ENCODE measurements at places on chromosomes 2 and 18. TPM values are rescaled to one million over a fixed set of nuclear protein-coding genes. Genes with fewer than 3 reads are reported as not detected.

DNA sequence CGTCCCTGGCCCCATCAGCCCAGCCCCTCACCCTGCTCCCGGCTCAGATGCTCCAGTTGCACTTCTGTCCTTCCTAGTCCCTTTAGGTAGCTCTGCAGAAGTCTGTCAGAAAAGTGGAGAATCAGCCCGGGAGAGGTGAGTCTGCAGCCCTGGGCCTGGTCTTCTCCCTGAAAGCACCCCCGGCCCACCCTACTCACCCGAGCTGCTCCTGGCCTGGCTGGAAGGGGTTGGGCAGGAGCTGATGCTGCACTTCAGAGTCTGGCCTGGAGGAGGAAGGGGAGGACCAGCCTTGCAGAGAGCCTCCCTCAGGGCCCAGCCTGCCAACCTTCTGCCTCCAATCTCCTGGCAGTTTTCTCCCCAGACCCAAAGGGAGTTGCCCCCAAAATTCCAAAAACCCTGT is 15.8 kb downstream of the KHK start:
- DNase-seq, result no peak

- DNase-seq, result peak; percentile 50
These were observed 206.5 kb downstream of the SETBP1 start for GRCh38 chr18:44887227-44887631.

DNA sequence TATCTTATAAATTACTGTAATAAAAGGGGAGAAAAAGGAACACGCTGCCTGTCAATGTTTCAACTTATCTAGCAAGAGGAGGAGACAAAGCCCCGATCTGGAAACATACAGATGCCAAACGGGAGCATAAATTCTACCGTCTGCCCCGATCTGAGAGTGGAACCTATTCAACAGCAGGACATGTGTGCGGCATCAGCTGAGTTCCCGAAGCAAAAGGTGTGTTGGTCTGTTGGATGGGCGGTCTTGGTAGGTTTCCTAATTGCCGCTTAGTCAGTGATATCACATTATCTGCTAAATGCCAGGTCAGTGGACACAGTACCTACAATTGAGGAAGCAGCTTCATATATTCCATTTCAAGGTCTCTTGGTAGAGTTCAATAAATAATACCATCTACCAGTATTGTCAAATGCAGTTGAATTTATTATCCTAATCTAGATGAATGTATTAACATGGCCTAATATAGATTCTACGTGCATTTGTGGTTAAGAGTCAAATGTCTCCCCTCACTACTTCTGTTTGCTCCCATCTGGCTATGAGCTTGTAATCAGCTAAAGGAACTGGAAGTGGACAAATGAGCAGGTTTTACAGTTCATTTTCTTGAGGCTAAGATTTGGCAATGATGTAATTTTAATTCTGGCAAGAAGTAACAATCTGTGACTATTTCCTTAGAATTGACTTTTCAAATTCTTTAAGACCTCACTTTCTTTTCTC is 219.0 kb downstream of the ZNF521 start:
- DNase-seq, result no peak

DNA sequence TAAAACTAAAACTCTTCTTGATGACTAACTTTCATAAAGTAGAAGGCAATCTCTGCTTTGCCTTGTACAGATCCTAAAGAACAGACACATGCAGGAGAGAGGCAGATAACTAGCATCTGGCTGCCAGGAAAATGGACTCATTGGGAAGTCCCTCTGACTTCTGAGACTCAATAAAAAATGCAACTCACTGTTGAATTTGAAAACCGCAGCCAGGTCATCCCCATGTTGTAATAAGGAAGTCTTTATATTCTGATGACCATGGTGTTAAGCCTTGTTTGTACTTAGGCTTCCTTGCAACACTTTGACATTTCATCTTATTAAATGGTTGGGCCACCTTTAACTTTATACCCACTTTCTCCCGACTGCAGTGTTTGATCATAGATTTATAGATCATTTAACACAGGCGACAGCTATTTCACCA is 375.1 kb upstream of the KCNH7 start:
- DNase-seq, result no peak

DNA sequence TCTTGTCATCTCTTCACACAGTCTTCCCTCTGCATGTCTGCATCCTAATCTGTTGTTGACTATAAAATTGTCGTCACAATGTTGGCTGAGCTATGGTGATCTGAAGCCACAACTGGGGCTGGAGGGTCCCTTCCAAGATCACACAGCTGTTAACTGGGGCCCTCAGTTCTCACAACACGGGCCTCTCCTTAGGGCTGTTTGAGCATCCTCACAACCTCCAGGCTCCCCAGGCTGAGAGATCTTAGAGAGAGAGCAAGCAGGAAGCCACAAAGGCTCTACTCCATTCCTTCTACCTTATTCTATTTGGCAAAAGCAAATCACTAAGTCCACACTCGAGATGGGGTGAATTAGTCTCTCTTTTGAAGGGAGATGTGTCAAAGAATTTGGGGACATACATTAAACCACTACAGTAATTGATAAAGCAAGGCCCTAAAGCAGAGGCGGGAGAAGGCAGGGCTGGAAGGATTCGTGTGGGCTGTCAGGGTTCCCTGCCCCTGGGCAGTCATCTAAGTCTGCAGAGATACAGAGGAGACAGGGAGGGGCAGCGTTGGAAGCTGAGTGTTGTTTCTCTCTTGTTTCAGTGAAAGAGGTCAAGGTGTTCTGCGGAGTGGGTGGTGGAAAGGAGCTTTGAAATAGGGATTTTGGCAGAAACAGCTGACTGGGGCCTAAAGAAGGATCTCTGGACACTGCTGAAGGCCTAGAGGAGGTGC is 15.9 kb downstream of the MYO7B start:
- no peak for DNase-seq

DNA sequence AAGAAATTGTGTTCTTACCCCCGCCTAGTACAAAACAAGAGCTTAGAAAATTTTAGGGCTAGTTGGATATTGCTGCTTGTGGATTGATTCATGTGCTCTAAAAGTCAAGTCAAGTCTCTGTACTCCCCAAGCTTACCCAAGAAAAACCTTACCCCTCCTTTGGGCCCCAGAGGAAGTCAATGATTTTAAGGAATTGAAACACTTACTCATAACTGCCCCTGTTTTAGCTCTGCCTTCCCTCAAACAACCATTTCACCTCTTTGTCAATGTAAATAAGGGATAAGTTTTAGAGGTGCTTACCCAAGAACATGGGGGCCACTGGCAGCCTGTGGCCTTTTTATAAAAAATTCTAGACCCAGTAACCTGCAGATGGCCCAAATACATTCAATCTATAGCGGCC is 136.6 kb upstream of the RMP24 start:
- DNase-seq, result peak; percentile 1

DNA sequence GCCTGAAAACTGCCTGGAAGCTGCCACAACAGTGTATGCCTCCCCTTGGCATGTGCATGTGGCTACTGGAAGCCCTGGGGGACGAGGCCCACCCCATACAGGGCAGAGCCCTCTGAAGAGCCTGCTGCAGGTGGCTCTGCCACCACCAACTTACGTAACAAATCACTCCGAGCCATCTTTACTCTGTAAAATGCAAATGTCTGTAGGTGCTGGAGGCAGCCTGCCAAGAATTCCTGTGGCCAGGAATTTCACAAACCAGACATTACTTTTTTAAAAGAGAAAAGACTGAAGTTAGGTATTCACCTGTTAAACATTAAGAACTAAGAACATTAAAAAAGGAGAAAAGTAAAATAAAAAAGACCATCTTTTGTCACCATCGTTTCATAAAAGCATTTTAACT is 106.3 kb downstream of the GPR39 start:
- no peak for DNase-seq

GRCh38 chr18:71597219-71597618 is 946.9 kb downstream of the CBLN2 start:
- no peak for DNase-seq

DNA sequence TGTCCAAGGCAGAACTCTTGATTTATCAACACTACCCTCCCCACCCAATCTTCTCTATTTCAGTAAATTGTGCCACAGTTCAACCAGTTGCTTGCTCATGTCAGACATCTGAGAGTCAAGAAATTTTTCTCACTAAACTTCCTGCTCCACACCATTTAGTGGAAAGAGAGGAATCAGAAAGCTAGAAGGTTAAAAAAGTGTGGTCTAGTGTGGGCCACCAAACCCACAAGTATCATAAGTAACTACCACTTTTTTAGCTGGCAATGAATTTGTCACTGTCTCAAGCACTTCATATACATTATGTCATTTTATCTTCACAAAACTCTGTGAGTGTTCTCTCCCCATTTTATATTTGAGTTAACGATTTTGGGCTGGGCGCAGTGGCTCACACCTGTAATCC is 16.6 kb upstream of the MSTN start:
- no peak for DNase-seq

DNA sequence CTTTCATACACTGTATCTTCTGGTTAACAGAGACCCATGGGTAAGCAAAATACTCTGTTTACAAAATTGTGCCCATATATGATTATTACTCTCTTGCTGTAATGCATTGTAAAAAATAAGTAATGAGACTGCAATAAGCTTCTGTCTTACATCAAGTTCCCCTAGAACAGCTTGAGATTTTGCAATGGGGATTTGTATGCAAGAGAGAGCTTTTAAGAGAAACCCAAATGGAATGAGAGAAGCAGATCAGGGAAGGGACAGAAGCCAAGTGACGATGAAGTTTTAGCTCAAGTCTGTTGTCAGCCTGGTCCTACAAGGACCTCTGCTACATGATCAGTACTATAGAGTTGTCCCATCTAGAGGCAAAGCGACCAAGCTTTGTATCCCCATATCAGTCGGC is 218.1 kb upstream of the VWC2L start:
- DNase-seq, result no peak

GRCh38 chr18:27752944-27753343 is 424.0 kb downstream of the CDH2 start:
- no peak for DNase-seq

- no peak for DNase-seq
These were observed 59.6 kb downstream of the MYT1L start for GRCh38 chr2:2271469-2271941.

- no peak for DNase-seq
These were observed 36.9 kb downstream of the ADI1 start for GRCh38 chr2:3482363-3482821.

The CTNNA2 gene
- not detected for total RNA-seq

The IMPA2 gene
- 2.7 TPM for total RNA-seq

The SMARCAL1 gene
- total RNA-seq, result 18.7 TPM

The RFTN2 gene
- not detected for total RNA-seq

The CCDC148 gene
- not detected for total RNA-seq

The SESTD1 gene
- 19.0 TPM for total RNA-seq

The ACKR3 gene
- 4.6 TPM for total RNA-seq
